Caco-2 (cell line): ENCODE measurements at places on chromosomes 7 and 10. TPM values are rescaled to one million over a fixed set of nuclear protein-coding genes. Genes with fewer than 3 reads are reported as not detected.
A peak's percentile ranks its signal among the peaks of the same experiment; 100 is the strongest.

- DNase-seq = no peak
Measured at GRCh38 chr7:129626896-129627295, 15.4 kb downstream of the NRF1 start.

DNA sequence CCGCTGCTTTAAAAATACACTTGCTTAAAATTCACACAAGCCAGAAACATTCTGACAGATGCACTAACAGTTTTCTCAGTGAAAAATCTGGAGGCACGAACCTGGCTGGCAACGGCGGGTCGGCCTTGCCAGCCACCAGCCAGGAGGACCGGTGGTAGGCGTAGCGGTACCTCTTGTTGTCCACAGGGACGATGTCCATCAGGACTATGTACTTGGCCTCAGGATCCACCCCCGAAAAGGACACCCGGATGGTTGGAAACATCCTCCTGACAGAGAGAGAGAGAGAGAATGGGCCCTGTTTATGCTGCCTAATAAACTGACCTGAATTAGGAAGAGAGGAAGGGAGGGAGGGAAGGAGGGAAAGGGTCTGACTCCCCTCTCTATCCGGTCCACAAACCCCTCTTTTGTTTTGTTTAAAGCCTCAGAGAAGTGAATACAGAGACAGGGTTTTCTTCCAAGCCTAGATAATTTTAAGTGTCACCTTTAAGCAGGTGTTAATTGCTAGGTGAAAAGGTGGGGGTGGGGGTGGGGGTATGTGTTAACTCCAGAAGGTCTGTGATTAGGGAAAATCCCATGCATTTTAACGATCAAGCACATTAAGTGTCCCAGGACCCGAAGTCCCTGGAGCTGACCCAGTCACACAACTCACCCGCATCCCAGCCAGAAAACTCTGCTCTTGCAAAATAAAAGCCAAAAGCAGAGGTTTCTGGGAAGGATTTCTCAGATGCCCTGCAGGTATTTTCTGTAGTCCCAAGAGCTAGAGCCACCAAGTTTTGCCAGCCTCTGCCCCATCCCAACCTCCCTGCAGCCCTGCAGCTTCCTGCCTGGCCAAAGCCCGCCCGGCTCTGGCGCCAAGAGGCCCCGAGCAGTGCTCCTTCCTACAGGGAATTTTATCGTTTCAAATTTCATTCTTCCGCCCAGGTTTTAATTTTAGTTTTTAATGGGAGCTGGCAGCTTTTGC lies 5.0 kb downstream of the TBX20 start:
- DNase-seq = no peak

The GIMAP7 gene
- not detected in 2 replicates for total RNA-seq

The ANXA8 gene
- total RNA-seq = 14.1 and 20.9 TPM in 2 replicates

The SFTPA1 gene
- not detected in 2 replicates for total RNA-seq

DNA sequence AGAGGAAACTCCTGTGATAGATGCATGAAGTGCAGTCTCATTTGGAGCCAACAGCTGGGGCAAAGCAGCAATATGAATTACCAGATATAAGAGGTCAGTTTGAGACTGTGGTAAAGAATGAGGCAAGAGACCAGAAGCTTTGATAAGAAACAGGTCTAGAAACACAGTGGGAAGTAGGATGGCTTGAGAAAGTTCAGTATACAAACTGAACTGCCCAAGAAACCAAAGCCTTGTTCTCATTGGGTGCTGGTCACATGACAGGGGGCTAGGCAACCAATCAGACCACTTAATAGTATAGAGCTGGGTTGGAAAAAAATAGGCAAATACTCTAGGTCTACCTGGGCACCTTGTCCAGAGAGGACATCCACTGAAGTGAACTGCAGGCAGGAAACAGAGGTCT lies 46.2 kb upstream of the PLCE1 start:
- no peak for DNase-seq

DNA sequence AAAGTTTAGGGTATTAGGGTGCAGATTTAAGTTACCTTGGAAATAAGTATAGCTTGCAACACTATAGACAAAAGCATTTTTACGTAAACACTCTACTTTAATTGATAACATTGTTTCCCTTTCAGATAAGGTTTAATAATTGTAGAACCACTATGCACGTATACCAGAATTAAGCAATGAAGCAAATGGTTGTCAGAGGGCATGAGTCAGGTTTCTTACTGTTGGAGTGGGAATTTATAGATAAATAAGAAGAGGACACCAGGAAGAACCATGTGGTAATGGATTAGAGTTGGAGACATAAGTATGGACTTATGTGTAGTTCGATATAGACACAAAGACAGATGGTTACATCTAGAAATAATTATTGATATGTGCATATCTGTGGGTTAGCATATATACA lies 355.6 kb downstream of the ETV1 start:
- DNase-seq = no peak

- no peak for DNase-seq
Measured at GRCh38 chr7:41984888-41985287, 252.1 kb downstream of the GLI3 start.

GRCh38 chr10:31381766-31382316 lies 62.8 kb downstream of the ZEB1 start:
- no peak for DNase-seq

The HMX2 gene
- 1.4 and 1.7 TPM in 2 replicates for total RNA-seq

DNA sequence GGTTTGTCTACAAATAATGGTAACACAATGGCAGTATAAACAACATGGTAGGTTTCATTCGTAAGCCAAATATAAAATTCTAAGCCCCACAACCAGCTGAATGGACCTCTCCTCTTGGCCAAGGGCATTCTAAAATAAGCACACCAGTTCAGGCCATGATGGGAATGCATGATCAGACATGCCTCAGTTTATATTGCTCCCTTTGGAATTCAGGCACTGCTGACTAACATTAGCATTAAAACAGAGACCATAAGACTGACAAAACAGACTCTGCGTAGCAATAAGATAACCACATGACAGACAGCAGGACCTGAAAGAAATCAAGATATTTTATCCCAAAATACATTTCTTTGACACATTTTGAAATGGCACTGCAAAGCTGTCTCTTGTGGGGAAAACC lies 125.8 kb downstream of the FAM107B start:
- DNase-seq = no peak

GRCh38 chr7:11591943-11592342 lies 240.1 kb downstream of the THSD7A start:
- no peak for DNase-seq

DNA sequence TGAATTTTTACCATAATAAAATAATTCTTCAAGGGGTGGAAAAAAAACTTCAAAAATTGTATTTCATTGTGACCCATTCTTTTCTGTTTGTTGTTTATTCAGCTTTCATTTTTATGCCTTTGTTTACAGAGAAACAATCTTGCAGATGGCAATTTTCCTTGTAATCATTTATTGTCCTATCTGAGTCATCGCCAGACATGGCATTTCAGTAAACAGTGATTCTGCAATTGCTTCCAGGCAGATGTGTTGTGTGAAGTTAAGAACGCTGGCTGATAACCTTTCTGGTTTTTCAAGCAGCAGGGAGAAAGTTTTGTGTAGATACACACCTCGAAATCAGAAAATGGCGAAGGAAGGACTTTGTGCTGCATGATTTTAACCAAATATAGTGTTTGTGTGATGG lies 80.7 kb upstream of the RPA3 start:
- DNase-seq = peak; percentile 32

The FAM25C gene
- total RNA-seq = not detected in 2 replicates
